ENCODE measurements at places on chromosomes 6 and 20.

DNA sequence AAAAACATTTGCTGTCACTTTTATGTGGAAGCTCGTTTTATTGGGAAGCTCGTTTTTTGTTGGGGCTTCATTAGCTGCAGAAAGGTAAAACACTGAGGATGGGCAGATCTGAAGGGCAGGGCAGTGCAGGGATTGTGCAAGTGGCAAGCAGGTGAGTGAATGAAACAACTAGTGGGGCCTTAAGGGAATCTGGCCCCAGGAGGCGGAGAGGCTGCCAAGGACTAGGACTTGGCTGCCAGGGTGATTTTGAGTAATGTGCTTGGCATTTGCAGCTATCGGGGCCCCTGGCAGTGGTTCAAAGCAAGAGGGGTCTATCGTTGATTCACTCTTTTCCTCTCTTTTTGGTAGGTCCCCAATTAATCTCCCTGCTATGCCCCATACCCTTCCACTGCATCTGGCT lies 11.5 kb downstream of the IL22RA2 start:
- H3K4me1 ChIP-seq: no peaks in the 10 kb centered on the region
- no peak overlapping the region for H3K27ac ChIP-seq
- H3K36me3 ChIP-seq: no peaks in the 10 kb centered on the region
- no peak overlapping the region for H3K4me3 ChIP-seq

DNA sequence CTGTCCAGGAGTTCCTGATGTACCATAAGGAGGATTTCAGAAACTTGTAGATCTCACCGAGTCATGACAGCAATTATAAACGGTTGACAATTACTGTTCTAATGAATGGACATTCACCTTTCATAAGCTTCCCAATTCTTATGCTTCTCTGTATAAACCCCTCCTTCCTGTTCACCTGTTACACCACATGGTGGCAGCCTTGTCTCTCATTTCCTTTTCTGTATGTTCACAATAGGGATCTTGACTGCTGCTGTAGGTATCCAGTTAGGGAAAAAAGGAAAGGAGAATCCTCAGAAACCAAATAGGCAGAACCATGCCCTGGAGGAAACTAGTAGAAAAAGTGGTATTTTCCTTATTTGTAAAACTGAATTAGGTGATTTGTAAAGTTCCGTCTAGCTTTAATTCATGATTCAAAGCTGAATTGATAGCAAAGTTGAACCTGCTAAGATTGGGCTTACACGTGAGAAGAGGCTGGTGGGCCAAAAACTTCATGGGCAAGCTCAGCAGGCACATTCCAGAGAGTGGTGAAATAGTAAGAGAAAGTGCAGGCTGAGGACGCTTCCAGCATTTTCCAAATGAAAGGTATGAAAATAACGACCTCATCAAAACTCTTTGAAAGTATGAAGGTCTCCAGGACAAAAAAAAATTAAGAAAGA lies 29.0 kb upstream of the TBPL1 start:
- peak; percentile 82 for DNase-seq
- H3K27me3 ChIP-seq: no peaks in the 10 kb centered on the region
- no peaks in the 10 kb centered on the region for H3K4me1 ChIP-seq
- H3K36me3 ChIP-seq: no peaks in the 10 kb centered on the region

DNA sequence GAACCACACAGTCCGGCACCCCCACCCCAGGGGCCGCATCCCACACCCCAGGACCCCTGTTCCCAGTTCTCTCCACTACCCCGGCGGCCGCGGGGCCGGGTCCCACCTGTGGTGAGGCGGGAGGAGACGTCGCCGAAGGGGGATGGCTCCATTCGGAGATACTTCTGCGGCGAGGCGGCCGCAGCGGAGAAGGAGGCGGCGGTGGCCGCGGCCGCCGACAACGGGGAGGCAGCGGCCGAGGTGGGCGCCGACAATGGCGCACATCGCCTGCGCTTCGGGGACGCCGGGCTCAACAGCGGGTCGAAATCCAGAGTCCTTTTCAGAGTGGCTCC lies 723 bp downstream of the AKIRIN2 start:
- no peaks in the 10 kb centered on the region for H3K36me3 ChIP-seq
- no peak for DNase-seq
- H3K27ac ChIP-seq: peak overlapping the region; percentile 80
- no peaks in the 10 kb centered on the region for H3K27me3 ChIP-seq
- H3K4me3 ChIP-seq: peak overlapping the region; percentile 79

DNA sequence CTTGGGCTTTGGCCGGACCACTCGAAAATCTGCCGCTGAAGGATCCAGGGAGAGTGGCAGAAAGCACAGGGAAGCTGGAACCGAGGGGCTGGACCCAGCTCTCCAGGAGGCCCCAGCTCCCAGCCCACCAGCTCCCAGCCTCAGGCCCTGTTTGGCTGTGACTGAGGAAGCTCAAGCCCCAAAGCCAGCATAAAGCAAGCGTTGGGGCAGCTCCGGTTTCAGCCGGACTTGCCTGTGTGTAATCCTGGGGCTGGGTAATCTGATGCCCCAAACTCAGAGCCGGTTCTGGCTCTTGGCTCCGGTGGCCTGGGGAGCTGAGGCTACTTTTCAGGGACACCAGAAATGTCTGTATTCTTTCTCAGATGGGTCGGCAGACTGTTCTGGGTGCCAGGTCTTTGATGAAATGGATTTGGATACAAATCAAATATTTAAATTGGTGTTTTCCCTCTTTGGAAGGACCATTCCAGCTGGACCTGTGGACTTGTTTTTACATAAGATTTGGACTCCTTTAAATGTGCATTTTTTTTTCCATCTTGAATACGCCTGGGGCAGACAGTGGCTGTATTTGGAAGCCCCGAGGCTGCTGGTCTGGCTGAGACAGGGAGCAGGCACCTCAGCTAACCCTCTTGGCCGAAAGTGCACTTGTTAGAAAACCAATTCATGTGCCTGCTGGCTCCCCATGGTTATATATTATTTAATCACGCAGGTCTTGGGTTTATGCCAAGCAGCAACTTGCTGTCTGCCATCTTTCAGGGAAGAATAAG lies 29.7 kb downstream of the RPP40 start:
- no peaks in the 10 kb centered on the region for H3K4me1 ChIP-seq
- peak; percentile 14 for DNase-seq
- peak overlapping the region; percentile 42 for H3K4me3 ChIP-seq
- no peak overlapping the region for H3K27ac ChIP-seq
- H3K36me3 ChIP-seq: no peaks in the 10 kb centered on the region
- H3K27me3 ChIP-seq: peaks cover 4% of the 10 kb centered on the region

DNA sequence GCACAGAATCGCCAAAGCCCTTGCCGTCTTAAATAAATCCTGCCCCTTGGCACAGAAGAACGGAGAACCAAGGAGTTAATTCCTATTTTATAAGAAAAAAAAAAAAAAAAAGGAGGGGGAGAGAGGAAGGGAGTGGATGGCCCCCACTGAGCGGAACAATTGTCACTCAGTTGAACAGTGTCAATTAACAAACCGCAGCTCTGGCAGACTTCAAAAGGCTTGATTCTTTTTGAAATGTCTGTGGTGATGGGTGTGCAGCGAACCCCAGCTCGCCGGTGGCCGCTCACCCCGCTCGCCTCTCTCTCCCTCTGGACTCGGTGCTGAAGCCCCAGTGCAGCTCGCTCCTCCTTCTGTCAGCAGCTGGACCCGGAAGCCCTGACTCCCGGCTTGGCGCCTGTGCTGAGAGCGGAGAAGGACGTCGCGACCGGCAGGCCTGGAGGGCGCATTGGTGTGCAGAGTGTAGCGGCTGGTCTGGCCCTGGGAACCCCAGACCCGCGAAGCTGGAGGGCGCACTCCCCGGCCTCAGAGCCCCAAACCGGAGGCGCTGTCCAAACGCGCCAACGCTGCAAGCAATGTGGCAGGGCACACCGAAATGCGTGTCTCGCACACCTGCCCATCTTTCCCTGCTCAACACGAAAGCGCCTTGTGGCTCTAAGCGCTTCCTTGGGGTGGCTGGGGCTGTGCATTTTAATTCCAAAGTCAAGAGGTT lies 3.4 kb downstream of the LINC00237 start:
- H3K27me3 ChIP-seq: peaks cover 89% of the 10 kb centered on the region
- H3K27ac ChIP-seq: no peak overlapping the region
- DNase-seq: peak; percentile 20
- H3K4me1 ChIP-seq: peaks cover 33% of the 10 kb centered on the region
- H3K36me3 ChIP-seq: no peaks in the 10 kb centered on the region
- H3K4me3 ChIP-seq: peak overlapping the region; percentile 56

- no peak for DNase-seq
- H3K4me1 ChIP-seq: peaks cover 2% of the 10 kb centered on the region
- no peak overlapping the region for H3K4me3 ChIP-seq
- H3K27ac ChIP-seq: no peak overlapping the region
These were observed 51.9 kb downstream of the ILRUN start for GRCh38 chr6:34644716-34645115.

DNA sequence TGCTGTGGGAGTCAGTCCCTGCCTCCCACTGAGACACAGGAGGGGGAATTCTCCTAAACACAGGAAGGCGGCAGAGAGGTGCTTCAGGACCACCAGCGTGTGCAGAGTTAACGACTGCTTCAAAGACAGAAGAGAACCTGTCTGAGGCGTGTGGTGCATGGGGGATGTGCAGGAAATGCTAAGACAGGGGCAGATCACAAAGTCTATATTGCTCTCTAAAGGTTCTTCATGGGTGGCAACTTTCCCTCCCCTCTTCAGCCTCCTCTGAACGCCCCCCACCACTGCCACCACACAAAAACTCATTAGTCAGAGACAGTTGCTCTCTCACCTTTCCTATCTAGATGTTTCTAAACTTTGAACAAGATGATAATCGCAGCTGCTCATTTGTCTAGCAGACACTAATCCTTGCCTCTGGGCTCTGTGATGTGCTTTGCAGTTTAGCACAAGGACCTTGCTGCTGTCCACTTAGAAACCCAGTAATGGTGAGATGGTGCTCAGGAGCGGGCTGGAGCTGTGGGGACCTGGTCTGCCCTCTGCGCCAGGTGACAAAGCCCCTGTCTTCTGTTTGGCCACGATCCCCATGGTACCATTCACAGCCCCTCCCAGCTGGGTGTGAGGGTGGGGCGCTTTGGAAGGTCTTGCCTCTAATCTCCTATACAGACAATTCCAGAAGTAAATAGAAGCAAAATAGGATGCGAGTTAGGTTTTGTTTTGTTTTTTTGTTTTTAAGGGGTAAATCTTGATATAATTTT lies 219.6 kb downstream of the NRN1 start:
- H3K4me1 ChIP-seq: peaks cover 25% of the 10 kb centered on the region
- H3K27ac ChIP-seq: no peak overlapping the region
- no peak for DNase-seq
- H3K27me3 ChIP-seq: no peaks in the 10 kb centered on the region

- H3K36me3 ChIP-seq: no peaks in the 10 kb centered on the region
- H3K27ac ChIP-seq: no peak overlapping the region
- no peaks in the 10 kb centered on the region for H3K27me3 ChIP-seq
- peak; percentile 52 for DNase-seq
- no peak overlapping the region for H3K4me3 ChIP-seq
These were observed 834.2 kb downstream of the KIF16B start for GRCh38 chr20:15739035-15739434.
